ENCODE measurements at places on chromosomes 7 and 10.

- no peak for DNase-seq
Measured at GRCh38 chr7:42493436-42494198, 256.6 kb upstream of the GLI3 start.

GRCh38 chr7:130131191-130131834 is 61.0 kb downstream of the KLHDC10 start:
- DNase-seq: no peak

GRCh38 chr10:80137031-80137862 is 4.7 kb downstream of the PLAC9 start:
- DNase-seq: no peak

DNA sequence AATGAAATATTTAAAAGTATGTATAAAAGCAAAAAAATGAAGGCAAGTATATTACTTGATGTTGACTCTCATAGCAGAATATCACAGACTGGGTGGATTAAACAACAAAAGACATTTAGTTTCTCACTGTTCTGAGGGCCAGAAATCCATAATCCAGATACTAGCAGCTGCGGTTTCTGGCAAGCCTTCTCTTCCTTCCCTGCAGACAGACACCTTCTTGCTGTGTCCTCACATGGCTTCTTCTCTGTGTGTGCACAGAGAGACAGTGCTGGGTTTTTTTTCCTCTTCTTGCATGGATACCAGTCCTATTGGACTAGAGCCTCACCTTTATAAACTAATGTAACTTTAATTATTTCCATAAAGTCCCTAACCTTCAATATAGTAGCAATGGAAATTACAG is 127.9 kb upstream of the AKR1E2 start:
- no peak for DNase-seq

DNA sequence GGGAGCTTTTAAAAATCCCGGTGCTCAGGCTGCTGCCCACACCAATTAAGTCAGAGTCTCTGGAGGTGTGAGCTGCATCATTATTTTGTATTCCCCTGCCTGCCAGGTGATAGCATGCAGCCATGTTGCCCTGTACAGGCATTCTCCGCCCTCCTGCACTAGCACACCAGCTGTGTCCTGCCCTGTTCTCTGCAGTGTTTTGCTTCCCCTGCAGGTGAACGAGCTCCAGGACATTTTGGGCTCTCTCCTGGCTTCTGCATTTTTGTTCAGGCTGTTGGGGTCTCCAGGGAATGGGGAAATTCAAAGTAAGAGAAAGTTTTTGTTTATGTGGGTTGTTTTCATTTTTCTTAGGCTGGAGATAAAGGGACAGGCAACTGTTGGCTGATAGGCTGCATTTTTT is 271.0 kb upstream of the COBL start:
- no peak for DNase-seq

GRCh38 chr7:92699560-92699959 is 109.4 kb upstream of the FAM133B start:
- DNase-seq: no peak

- peak; percentile 13 for DNase-seq
Measured at GRCh38 chr10:33248638-33249037, 85.8 kb downstream of the NRP1 start.

DNA sequence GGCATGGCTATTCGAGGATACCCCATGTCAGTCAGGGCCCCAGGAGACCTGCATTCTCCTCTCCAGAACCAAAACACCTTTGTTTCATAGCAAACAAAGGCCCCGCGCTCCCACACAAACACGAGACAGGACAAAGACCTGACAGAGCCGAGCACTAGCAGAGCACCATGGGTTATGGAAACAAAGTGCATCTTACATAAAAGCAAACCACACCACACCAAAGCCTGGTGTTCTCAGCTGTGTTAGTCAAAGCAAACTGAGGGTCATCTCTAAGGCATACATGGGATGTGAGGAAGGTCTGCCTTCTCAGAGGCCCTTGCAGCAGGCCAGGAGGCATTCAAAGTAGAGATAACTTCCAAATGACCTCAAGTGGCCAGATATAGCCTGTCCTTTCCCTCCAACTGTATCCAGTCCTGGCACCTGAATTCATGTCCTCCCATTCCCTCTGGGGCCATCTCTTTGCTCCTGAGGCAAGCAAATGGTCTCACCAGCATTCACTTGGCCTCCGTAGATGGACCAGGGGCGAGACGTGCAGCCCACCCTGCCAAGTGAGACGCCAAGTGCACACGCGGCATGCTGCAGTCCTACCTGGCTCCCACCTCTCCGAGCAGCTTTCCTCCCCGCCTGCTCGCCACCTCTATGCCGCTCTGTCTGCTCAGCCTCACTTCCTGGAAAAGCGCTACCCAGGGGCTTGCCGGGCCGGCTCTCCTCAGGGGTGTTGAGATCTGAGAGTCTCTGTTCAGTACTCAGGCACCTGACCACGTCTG is 45.3 kb upstream of the PDLIM1 start:
- no peak for DNase-seq

GRCh38 chr10:46787321-46787615 is 124.0 kb upstream of the PTPN20 start:
- DNase-seq: peak; percentile 4

DNA sequence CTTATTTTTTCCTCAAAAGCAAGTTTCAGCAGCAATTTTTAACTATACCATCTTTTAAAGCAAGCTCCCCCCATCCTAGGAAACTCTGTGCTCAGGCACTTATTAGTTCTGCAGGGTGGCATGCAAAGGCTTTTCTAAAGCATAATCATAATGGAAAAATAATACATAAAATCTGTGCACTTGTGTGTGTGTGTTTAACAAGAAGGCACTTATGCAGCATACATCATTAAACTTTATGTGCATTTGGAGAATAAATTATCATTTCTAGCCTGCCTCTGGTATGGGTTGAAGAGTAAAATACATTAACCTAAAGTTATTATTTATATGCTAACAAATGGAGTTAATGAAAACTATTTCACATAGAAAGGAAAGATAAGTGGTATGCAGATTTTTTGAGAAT is 5.6 kb upstream of the RASSF4 start:
- DNase-seq: no peak

DNA sequence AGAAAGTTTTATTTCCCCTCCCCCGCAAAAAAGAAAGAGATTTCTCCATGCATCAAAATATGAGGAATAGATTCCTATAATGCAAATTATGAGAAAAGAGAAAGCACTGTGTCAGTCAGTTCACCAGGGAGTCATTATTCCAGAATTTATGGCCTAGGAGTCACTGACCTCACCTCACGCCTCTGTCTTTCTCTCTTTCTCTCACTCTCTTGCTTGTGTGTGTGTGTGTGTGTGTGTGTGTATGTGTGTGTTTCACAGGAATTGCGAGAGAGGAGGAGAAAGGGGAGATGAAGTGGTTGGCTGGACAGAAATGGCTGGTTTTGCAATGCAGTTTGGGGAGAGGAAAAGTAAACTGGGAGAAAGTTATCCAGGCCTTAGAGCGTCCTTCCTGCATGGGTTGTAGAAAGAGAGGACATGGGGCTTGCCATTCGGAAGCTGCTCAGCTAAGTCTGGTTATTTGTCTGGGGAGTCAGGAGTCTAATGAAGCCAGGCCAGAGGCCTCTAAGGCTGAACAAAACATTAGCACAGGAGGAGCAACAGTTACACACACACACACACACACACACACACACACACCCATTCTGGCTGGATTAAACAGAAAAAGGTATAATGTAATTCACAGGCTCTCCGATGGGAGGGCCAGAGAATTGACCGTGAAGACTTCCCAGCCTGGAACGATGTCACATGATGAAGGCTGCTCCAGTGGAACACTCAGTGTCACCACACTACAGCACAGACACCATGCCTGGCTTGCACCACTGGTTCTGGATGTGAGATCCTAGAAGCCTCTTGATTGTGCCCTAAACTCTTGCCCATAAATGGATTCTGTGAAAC is 12.8 kb upstream of the FFAR4 start:
- DNase-seq: no peak

DNA sequence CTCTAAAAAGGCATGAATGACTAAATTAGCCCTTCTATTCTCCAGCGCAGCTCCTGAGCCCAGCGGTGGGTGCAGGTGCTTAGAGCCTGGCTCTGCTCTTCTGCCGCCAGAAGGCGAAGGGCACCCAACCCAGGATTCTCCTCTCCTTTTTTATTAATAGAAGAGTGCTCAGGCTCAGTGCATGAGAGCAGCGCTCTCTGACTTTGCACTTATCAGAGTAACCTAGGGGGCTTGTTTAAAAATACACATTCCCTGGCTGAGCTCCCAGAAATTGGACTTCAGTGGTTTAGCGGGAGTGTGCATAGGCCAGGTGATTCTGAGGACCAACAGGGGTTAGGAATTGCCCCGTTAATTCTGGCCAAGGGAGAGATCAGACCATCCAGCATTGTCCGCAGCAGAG is 1.7 kb upstream of the PFKP start:
- DNase-seq: no peak

GRCh38 chr10:72337039-72337629 is 17.6 kb downstream of the DNAJB12 start:
- peak; percentile 50 for DNase-seq

- no peak for DNase-seq
Measured at GRCh38 chr7:18905316-18905943, 212.0 kb downstream of the TWIST1 start.

DNA sequence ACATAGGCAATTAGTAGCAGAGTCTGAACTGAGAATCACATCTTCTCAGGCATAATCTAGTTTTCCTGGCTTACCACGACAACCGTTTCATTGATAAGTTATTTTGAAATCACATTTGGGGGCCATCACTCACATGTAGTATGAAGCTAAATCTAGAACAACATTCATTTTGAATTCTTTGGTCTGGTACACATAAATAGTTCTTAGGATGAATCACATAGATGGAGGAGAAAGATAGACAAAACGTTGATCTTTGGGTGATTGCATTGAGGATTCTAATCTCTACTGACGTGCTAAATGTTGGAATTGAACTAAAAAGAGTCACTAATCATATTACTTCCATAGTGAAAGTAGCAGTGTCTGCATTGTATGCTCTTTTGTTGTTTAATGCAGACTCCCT is 1022.6 kb downstream of the LRMDA start:
- no peak for DNase-seq

GRCh38 chr7:2018569-2019460 is 213.9 kb downstream of the MAD1L1 start:
- no peak for DNase-seq

GRCh38 chr7:127786184-127786583 is 134.2 kb downstream of the SND1 start:
- DNase-seq: no peak

GRCh38 chr7:50552921-50553320 is 12.3 kb downstream of the DDC start:
- no peak for DNase-seq

DNA sequence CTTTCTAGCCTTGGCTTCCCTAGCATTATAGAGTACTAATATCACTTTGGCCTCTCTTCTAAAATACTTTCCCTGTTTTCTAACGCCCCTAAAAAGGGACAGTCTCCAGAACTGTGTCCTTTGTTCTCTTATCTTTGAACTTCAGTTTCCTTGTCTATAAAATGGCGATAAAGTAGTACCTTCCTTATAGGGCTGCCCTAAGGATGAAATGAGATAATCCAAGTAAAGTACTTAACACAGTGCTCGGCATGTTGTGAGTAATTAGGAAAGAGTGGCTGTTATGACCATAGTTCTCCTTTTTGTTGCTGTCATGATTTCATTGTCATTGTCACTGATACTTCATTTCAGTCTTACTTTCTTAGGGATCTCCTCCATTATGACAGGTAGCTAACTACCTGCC is 114.7 kb downstream of the EXOC4 start:
- no peak for DNase-seq

DNA sequence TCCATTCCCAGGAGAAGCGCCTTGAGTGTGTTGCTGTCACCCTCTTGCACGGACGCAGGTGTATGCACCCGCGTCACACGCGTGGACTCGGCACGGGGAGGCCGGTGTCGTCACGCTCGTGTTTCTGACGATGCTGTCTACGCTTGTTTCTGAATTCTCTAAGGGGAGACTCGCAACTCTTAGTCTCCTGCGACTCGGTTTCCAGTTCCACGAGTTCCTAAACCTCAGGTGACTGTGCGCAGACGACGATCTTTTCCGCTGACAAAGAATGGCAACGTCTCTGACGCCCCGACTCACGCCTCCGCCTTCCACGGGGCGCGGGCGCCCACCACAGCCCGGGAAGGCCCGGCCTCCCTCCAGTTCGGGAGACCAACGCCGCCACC is 579 bp downstream of the IDI1 start:
- peak; percentile 79 for DNase-seq

GRCh38 chr7:71770269-71770907 is 638.4 kb downstream of the GALNT17 start:
- DNase-seq: no peak

DNA sequence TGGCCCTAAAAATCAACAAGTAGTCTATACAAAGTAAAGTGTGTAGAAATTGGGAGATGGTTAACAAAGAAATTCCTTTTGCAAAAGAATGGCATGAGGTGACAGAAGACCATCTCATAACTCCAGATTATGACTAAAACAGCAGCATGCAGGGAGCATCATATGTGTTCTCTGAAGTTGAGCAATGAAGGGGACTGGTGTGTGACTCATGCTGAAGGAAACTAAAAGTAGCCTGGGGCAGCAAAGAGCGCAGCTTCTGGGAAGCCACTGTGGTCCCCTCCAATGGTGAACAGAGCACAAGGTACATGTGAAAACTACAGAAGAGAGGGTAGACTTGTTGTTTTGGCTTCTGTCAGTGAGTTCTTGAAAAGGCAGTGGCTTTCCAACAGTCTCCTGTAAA is 133.4 kb downstream of the MACC1 start:
- no peak for DNase-seq

- no peak for DNase-seq
Measured at GRCh38 chr10:95304463-95304862, 13.7 kb upstream of the PDLIM1 start.

GRCh38 chr7:22826593-22826992 is 3.9 kb upstream of the TOMM7 start:
- DNase-seq: no peak

DNA sequence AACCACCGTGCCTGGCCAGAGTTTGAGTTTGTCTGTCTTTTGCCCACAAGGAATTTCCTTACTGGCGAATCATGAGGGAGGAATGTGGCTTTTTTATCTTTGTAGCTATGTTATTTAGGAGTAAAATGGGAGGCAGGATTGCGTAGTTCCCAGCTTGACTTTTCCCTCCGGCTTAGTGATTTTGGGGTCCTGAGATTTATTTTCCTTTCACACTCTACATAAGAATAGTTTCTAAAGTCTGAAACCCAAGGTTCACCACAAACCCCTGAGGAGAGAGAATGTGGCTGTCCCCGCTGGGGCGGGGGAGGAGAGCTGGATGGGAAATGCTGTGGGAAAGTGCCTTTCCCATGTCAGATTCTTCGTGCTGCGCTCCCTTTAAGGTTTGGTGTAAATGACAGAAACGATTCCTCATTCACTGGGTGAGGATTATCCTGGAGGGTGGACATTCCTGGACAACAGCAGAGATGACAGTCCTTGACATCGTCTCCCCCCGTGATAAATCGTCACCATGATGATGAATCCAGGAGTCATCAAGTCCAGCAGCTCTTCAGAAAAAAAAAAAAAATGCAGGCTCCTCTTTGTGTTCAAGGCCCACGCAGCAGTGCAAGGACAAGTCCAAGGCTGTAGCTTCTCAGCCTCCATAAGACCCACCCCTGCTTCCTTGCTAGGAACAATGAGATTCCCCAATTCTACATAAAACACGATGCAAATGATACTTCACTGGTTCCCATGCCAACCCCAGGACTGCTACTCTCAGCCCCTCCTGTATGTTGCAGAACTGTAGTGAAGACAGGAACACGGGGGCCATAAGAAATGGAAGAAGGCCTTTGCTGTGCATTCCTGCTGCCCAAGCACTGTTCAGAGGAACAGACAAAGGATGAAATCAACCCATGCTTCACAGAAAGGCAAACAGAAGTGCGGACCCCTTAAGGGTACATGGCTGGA is 233.1 kb downstream of the CCDC3 start:
- DNase-seq: no peak
